ENCODE measurements at places on chromosomes 2 and 18.

- DNase-seq = peak; percentile 43
Observed at GRCh38 chr2:136135921-136136906, 18.3 kb upstream of the CXCR4 start.

- DNase-seq = no peak
Observed at GRCh38 chr18:66129248-66129647, 378.4 kb downstream of the CDH7 start.

- no peak for DNase-seq
Observed at GRCh38 chr2:26670171-26670570, 22.4 kb upstream of the KCNK3 start.

DNA sequence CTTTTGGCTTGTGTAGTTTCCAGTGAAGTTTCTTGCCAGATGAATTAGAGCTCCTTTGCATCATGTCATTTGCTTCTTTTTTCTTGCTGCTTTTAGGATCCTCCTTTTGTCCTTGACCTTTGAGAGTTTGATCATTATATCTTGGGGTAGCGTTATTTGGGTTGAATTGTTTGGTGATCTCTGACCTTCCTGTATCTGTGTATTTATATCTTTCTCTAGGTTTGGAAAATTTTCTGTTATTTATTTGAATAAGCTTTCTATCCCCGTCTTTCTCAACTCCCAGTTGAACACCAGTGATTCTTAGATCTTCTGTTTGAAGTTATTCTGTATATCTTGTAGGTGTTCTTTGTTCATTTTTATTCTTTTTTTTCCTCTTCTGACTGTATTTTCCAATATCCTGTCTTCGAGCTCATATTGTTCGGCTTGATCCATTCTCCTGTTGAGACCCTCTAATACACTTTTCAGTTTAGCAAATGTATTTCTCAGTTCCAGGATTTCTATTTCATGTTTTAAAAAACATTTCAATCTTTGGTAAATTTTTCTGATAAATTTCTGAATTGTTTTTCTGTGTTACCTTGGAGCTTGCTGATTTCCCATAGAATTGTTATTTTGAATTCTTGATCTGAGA, 20.8 kb downstream of the GALNT1 start:
- DNase-seq = no peak

DNA sequence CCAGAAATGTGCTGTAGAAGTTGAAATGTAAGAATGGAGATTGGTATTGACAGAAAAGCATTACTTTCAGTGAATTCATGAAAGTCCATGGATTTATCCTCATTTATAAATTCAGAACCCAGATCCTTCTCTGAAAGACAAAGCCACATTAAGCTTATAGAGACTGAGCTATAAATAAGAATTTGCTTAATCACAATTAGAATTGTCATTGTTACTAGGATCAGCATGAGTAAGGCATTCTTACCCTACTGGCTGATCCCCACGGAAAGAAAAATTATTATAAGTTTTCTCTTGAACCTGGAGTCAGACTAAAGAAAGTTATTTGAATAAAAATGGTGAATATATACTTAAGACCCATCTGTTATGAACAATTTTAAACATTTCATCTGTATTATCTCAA, 199.2 kb upstream of the DTNA start:
- no peak for DNase-seq

DNA sequence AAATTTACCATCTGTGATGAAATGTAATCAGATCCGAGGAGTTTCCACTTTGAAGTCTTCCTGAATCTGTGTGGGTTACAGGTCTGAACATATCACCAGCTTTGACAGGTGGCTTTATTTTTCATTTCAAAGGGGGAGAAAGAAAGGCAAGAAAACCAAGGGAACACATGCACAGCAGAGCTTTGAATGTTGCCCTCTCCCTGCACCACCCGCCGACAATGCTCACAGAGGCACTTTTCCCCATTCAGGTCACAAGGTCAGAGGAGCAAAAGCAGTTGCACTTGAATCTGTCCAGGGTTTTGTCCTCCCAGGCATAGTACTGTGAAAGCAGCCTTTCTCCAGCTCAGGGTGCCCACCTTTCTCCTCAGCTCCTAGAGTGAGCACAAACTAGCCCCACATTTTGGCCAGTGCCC, 130.2 kb downstream of the OSR1 start:
- DNase-seq = no peak

- DNase-seq = no peak
Observed at GRCh38 chr2:63614448-63614968, 25.7 kb downstream of the MDH1 start.
